ENCODE measurements at places on chromosomes 2 and 18.

- DNase-seq: no peak
Measured at GRCh38 chr2:115460008-115460407, 1017.6 kb downstream of the DPP10 start.

GRCh38 chr2:36360834-36361233 is 5.3 kb downstream of the CRIM1 start:
- DNase-seq: no peak

DNA sequence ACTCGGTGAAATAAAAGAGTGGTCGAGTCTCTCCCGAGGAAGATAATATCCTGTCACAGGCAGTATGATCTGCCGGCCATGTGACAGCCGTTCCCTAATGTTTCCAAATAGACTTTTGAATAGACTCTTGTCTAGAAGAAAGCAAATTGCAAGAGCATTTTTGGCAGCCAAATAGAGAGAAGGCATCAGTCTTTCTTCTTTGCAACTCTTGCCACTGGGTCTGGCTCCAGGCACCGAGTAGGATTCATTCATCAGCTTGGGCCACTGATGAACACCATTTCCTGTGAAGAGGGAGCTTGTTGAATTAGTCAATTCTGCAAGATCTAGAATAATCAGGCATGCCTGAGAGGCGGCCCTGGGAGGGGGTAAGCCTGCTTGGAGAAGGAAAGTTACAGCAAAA is 165.6 kb downstream of the KLHL29 start:
- DNase-seq: no peak

GRCh38 chr2:68415521-68415920 is 50.4 kb downstream of the PLEK start:
- no peak for DNase-seq

- DNase-seq: no peak
Measured at GRCh38 chr2:240392948-240393830, 42.3 kb upstream of the GPC1 start.

GRCh38 chr2:231928901-231929725 is 2.9 kb upstream of the NPPC start:
- no peak for DNase-seq

DNA sequence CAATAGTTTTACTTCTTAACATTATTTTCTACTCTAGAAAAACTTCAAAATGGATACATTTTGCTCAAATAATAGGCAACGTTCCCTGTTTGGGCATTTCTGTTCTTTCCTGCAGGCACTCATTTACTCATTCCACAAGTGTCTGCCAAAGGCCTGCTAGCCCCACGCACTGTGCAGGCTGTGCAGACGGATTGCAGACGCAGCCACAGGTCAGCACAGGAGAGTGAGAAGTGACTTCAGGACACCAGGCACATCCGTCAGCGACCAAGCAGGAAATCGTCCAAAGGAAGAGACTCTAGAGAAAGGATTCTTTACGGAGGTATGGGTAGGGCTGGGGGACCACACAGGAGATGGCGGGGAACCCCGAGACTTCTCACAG is 103.0 kb upstream of the AGAP1 start:
- no peak for DNase-seq

GRCh38 chr2:136727973-136728699 is 37.2 kb upstream of the THSD7B start:
- no peak for DNase-seq
